Central memory CD8-positive, alpha-beta T cell (primary cell): ENCODE measurements at places on chromosomes 5 and 9.

DNA sequence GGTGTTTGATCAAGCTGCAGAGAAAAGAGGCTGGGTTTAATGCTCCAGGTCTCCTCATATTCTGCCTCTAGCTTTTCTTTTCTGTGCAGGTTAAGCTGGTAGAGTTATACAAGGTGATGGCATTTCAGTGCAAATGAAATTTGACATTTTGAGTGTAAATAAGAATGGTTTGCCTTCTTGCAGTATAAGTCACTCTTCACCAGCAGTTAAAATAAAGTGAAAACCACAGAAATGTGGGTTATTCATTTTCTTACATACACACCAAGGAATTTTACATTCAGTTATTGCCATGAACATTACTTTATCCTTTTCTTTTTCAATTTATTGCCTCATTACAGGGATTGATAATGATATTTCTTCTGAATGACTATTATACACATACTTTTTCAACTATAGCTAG lies 337.5 kb upstream of the PCSK5 start:
- no peak for DNase-seq

DNA sequence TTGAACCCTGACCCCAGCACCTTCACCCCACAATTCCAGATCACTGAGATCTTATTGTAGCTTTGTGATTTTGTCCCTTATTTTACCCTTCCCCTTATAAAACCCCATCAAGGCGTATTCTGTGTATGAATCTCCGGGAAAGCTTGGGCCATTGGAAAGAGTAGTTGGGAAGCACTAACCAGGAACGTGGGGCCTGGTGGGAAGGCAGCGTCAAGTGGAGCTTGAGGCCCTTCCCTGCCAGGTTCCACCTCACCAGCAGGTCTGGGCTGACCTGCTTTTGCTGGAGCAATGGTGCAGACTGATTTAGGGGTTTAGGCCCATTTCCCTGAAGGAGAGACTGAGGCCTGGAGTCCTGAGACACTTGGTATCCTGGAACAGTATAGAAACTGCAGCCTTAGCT lies 9.3 kb downstream of the PHF2 start:
- no peak for DNase-seq

GRCh38 chr5:3671337-3671736 lies 75.7 kb downstream of the IRX1 start:
- no peak for DNase-seq

- DNase-seq = no peak
Observed at GRCh38 chr5:126752081-126752785, 24.7 kb upstream of the LMNB1 start.

- no peak for DNase-seq
Observed at GRCh38 chr5:37234288-37234687, 14.9 kb downstream of the CPLANE1 start.

- DNase-seq = no peak
Observed at GRCh38 chr5:35294976-35295375, 64.7 kb upstream of the PRLR start.

- no peak for DNase-seq
Observed at GRCh38 chr5:169229342-169229892, 71.5 kb downstream of the SLIT3 start.

- DNase-seq = no peak
Observed at GRCh38 chr5:132086277-132086794, 12.7 kb downstream of the CSF2 start.
